ENCODE measurements at places on chromosomes 1 and 21.

- H3K36me3 ChIP-seq = peaks cover 8% of the 10 kb centered on the region
- peaks cover 23% of the 10 kb centered on the region for H3K4me1 ChIP-seq
- no peak for DNase-seq
- H3K4me3 ChIP-seq = no peak overlapping the region
- H3K27ac ChIP-seq = no peak overlapping the region
These were observed 39.9 kb upstream of the GBP5 start for GRCh38 chr1:89312572-89312971.

DNA sequence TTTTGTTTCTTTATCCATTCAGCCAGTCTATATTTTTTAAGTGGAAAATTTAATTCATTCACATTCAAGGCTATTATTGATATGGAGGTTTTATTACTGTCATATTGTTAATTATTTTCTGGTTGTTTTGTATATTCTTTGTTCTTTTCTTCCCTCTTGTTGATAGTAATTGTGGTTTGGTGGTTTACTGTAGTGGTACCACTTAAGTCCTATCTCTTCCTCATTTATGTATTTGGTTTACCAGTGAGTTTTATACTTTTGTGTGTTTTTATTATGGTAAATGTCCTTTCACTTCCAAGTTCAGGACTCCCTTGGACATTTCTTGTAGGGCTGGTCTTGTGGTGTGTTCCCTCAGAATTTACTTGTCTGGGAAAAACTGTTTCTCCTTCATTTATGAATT is 28.1 kb upstream of the PM20D1 start:
- H3K4me3 ChIP-seq = no peak overlapping the region
- no peak for DNase-seq
- H3K27ac ChIP-seq = no peak overlapping the region
- peaks cover 2% of the 10 kb centered on the region for H3K27me3 ChIP-seq
- H3K4me1 ChIP-seq = no peaks in the 10 kb centered on the region

GRCh38 chr1:13224480-13225060 is 1.4 kb downstream of the PRAMEF18 start:
- H3K27ac ChIP-seq = no peak overlapping the region
- H3K27me3 ChIP-seq = peaks cover 1% of the 10 kb centered on the region
- no peaks in the 10 kb centered on the region for H3K4me1 ChIP-seq
- H3K4me3 ChIP-seq = no peak overlapping the region
- no peaks in the 10 kb centered on the region for H3K36me3 ChIP-seq
- peak; percentile 4 for DNase-seq

- H3K36me3 ChIP-seq = peaks cover 26% of the 10 kb centered on the region
- DNase-seq = no peak
- H3K27ac ChIP-seq = no peak overlapping the region
- no peak overlapping the region for H3K4me3 ChIP-seq
- H3K4me1 ChIP-seq = peaks cover 15% of the 10 kb centered on the region
- no peaks in the 10 kb centered on the region for H3K27me3 ChIP-seq
These were observed 14.2 kb downstream of the DOP1B start for GRCh38 chr21:36170823-36171222.

DNA sequence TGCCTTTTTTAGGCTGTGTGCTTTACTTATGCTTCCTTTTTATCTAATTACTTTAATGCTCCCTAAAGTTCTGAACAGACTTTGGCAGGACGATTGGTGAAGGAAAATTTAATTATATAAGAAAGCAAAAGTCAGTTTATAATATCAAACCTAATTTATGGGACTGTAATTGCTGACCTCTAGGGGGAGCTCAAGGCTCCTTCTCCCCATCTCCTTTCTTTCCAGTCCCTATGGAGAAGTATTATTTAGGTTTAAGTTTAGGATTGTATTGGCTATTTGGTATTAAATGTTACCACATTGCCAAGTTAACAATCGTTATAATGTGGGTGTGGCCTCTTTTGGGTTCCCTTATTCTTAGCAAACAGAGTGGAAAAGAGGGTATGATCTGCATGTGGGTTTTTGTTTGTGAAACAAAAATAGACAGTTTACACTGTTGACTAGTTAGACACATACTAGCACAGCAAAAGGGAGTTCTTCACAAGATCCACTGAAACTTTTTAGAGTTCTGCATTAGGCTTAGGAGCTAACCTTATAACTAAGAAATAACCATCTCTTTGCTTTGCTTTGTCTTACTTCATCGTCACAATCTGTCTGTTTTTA is 48.2 kb upstream of the TNFSF4 start:
- no peak for DNase-seq
- H3K27me3 ChIP-seq = no peaks in the 10 kb centered on the region
- H3K4me1 ChIP-seq = peaks cover 5% of the 10 kb centered on the region

GRCh38 chr1:77175230-77175844 is 43.9 kb downstream of the PIGK start:
- H3K27ac ChIP-seq = no peak overlapping the region
- no peak overlapping the region for H3K4me3 ChIP-seq
- peaks cover 25% of the 10 kb centered on the region for H3K36me3 ChIP-seq
- H3K27me3 ChIP-seq = no peaks in the 10 kb centered on the region
- DNase-seq = no peak
- H3K4me1 ChIP-seq = no peaks in the 10 kb centered on the region

GRCh38 chr1:12565966-12566352 is 52.1 kb downstream of the DHRS3 start:
- no peaks in the 10 kb centered on the region for H3K4me1 ChIP-seq
- no peak overlapping the region for H3K27ac ChIP-seq
- H3K4me3 ChIP-seq = no peak overlapping the region
- no peak for DNase-seq
- H3K36me3 ChIP-seq = peaks cover 8% of the 10 kb centered on the region

DNA sequence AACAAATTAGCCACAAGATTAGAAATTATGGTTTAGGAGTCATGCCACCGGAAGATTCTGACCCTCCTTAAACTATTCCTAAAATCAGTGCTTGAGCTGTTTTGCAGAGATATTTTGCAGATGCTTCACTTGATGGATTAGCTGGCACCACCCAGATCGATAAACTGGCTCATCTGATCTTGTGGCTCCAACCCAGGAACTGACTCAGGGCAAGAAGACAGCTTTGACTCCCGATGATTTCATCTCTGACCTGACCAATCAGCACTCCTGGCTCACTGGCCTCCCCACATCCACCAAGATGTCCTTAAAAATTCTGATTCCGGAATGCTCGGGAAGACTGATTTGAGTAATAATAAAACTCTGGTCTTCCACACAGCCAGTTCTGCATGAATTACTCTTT is 221.6 kb downstream of the RHOU start:
- no peaks in the 10 kb centered on the region for H3K36me3 ChIP-seq
- H3K4me1 ChIP-seq = no peaks in the 10 kb centered on the region
- H3K4me3 ChIP-seq = no peak overlapping the region
- no peak overlapping the region for H3K27ac ChIP-seq
- H3K27me3 ChIP-seq = peaks cover 7% of the 10 kb centered on the region

- H3K4me1 ChIP-seq = peaks cover 18% of the 10 kb centered on the region
- H3K36me3 ChIP-seq = no peaks in the 10 kb centered on the region
- no peaks in the 10 kb centered on the region for H3K27me3 ChIP-seq
- no peak overlapping the region for H3K4me3 ChIP-seq
These were observed 44.6 kb downstream of the RASSF5 start for GRCh38 chr1:206551986-206552326.

DNA sequence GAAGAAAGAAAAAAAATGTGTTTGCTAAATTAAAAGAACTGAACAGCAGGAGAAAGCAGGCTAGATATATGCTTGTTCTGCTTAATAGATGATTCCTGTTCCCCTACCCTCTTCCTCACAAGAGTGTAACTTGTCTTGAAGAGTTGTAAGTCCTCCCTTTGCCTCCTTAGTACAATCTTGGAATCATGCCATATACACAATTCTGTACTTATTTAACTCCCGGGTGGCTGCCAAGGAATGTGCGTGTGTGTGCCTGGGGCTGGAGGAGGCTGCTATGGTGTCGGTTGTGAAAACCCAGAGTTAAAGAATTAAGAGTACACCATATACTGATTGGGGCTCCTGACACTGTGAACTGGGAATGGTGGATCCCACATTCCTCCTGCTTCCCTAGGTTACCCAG is 194.2 kb downstream of the SIPA1L2 start:
- no peak for DNase-seq
- peaks cover 4% of the 10 kb centered on the region for H3K27me3 ChIP-seq
- H3K27ac ChIP-seq = no peak overlapping the region
- H3K4me1 ChIP-seq = no peaks in the 10 kb centered on the region
- H3K36me3 ChIP-seq = no peaks in the 10 kb centered on the region

DNA sequence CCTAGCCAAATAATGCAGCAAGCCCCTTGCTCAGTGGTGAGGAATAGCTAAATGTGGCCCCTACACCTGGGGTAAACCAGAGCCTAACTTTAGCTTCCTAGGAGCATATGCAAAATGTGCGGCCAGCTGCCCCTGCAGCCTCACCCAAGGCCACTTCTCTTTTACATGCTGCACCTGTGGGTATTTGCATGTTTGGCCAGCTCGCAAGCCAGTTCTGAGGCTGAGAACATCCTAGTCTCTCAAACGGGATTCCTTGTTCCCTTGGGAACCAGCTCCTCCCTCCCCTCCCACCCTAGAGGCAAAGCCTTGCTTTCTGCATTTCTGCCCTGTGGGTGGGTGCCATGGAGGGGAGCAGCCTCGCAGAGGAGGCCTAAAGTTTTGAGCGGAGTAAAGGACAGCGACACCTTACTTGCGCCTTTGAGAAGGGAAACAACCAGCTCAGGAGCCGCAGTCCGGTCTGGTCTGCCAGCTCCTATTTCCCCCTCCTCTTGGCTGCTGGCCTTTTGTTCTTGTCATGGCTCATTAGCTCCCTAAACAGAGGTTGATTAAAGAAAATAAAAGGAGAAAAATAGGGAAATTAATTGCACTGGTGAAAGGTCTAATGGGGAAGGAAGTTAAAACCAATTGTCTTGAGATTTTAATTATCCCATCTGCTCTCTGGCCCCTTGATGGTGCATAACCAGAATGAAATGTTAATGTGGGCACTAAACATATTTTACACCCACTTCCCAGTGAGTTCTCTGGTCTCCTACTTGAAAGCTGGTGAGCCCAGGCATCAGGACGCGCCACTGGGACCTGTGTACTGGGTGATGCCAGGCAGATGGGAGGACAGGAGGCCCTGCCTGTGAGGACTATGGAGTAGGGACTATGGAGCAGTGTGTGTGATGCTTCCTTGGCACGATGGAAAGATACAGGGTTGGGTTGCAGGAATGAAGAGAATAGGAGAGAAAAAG is 68.7 kb downstream of the TEX35 start:
- DNase-seq = peak; percentile 49
- peaks cover 13% of the 10 kb centered on the region for H3K36me3 ChIP-seq
- no peaks in the 10 kb centered on the region for H3K27me3 ChIP-seq
- H3K4me1 ChIP-seq = peaks cover 65% of the 10 kb centered on the region

GRCh38 chr1:30707412-30708360 is 15.7 kb downstream of the MATN1 start:
- H3K4me3 ChIP-seq = no peak overlapping the region
- peaks cover 28% of the 10 kb centered on the region for H3K27me3 ChIP-seq
- peak; percentile 52 for DNase-seq
- no peaks in the 10 kb centered on the region for H3K36me3 ChIP-seq
- H3K4me1 ChIP-seq = peaks cover 3% of the 10 kb centered on the region
